Stimulated activated CD4-positive, alpha-beta T cell treated with anti-CD3 and anti-CD28 coated beads, Interleukin-12 subunit alpha, Interleukin-12 subunit beta, amount 100 ng/mL, for 4 hours (primary cell): ENCODE measurements at places on chromosomes 16 and 17.

DNA sequence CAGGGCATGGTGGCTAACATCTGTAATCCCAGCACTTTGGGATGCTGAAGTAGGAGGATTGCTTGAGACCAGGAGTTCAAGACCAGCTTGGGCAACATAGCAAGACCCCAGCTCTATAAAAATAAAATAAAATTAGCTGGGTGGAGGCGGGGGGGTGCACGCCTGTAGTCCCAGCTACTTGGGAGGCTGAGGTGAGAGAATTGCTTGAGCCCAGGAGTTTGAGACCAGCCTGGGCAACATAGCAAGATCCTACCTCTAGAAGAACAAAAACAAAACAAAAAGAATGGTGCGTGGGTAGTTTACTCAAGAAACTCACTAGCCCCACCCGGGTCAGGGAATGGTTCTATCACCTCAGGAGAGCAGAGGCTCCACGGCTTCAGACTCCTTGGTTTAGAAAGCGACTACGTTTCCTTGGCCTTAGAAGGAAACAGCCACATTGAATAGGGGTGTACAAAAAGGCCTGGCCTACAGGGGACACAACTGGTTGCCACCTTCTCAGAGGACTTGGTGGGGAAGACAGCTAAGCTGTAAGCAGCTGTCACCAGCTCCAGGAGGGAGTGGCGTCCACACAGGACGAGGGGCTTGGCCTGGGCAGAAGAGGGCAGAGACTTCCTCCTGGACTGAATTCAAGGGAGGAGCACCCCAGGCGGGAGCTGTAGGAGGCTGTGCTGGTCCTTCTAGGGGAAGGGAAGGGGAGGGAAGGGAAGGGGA is 716 bp downstream of the TK1 start:
- DNase-seq = no peak

DNA sequence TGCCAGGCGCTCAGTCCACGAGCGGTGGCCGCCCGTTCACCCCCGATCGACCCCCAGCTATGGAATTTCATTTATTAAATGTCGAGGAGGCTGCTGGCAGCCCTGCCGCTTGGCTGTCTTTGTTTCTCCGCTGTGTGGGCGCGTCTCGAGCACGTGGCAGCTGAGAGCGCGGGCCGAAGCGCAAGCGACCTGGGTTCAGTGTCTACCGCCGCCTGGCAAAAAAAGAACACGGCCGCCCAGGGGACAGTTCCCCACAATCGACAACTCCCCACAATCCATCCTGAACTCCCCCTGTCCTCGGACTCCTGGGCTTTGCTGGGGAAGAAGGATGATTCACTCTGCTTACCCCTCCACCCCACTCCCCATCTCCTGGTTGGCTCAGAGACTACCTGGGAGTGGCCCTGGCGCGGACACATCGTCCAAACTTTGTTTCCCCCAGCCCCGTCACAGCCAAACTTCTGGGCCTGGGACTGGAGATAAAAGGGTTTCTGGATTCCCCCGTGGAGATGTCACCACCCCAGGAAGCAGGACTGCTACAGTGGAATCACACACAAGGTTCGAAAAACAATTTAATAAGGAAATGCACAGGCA is 1.7 kb upstream of the ANKRD13B start:
- no peak for DNase-seq

DNA sequence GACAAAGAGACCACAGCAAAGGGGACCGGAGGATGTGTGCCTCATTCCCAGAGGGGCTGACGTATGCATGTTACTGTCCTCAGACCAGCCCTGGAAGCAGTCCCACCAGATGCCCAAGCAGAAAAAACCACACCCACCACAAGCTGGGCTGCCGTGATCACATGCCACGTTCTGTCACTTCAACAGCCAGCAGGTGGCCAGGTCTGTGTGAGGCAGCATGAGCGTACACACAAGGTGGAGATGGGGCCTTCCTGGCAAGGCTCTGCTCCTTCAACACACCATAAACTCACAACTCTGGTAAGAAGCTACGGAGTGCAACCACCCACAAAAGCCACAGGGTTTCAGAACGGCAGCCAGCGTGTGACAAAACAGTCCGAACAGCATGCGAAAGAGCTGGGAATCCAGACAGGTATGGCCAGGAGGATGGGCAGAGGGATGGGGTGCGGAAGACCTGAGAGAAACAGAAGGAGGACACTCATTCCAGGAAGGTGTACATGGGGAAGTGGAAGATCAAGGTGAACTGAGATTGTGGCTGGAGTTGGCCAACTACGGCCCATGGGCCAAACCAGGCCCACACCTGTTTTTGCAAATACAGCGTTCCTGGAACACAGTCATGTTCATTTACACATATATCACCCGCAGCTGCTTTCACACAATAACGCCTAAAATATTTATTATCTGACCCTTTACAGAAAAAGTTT is 27.9 kb downstream of the MBTPS1 start:
- DNase-seq = peak; percentile 25

DNA sequence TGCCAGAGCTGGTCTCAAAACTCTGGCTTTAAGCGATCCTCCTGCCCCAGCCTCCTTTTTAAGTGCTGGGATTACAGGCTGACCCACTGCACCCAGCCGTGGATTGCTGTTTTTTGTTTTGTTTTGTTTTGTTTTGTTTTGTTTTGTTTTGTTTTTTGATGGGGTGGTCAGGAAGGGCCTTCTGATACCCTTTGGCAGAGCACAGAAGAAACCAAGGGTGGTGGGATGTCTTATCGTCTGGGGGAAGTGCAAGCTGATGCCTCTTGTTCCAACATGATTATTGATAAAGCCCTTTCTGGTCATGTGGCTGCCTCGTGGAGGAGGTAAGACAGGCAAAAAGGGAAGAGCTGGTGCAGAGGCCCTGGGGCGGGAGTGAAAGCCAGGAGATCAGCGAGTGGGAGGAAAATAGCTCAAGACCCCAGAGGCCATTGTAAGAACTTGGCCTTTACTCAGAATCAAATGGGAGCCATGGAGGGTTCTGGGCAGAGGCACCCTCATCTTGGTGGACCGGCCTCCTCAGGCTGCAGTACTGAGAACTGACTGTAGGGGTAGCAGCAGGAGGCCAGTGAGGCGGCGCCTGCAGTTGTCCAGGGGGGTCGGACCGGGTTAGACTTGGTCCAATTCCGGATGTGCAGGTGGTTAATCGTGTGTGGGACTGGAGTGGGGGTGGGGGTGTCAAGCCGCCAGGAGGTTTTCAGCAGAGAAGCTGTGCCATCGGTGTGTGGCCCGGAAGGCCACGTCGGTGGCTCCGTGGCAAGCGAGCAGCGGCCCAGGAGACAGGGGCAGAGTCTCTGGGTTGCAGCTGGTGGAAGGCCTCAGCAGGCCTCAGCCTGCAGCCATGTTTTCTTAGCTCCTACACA is 84.4 kb upstream of the GSE1 start:
- peak; percentile 8 for DNase-seq

GRCh38 chr16:58176608-58177352 is 21.1 kb downstream of the CSNK2A2 start:
- no peak for DNase-seq
